ENCODE measurements at places on chromosomes 2 and 18. TPM values are rescaled to one million over a fixed set of nuclear protein-coding genes. Genes with fewer than 3 reads are reported as not detected.

GRCh38 chr2:7429733-7430132 is 512.5 kb downstream of the RNF144A start:
- no peaks in the 10 kb centered on the region for H3K27me3 ChIP-seq
- H3K4me1 ChIP-seq, result no peaks in the 10 kb centered on the region
- H3K27ac ChIP-seq, result no peak overlapping the region
- no peak overlapping the region for H3K4me3 ChIP-seq
- no peaks in the 10 kb centered on the region for H3K36me3 ChIP-seq

GRCh38 chr2:202633470-202633869 is 1.3 kb upstream of the FAM117B start:
- no peak overlapping the region for H3K27ac ChIP-seq
- no peaks in the 10 kb centered on the region for H3K27me3 ChIP-seq
- no peaks in the 10 kb centered on the region for H3K36me3 ChIP-seq
- DNase-seq, result no peak
- H3K4me3 ChIP-seq, result no peak overlapping the region

- no peak overlapping the region for H3K4me3 ChIP-seq
- no peak for DNase-seq
- no peak overlapping the region for H3K27ac ChIP-seq
- H3K4me1 ChIP-seq, result no peaks in the 10 kb centered on the region
- H3K36me3 ChIP-seq, result no peaks in the 10 kb centered on the region
These were observed 28.7 kb upstream of the ZEB2 start for GRCh38 chr2:144548532-144549191.

GRCh38 chr2:80311304-80311703 is 6.8 kb upstream of the LRRTM1 start:
- no peak overlapping the region for H3K4me3 ChIP-seq
- H3K27me3 ChIP-seq, result no peaks in the 10 kb centered on the region
- no peaks in the 10 kb centered on the region for H3K36me3 ChIP-seq
- no peak overlapping the region for H3K27ac ChIP-seq
- no peaks in the 10 kb centered on the region for H3K4me1 ChIP-seq

DNA sequence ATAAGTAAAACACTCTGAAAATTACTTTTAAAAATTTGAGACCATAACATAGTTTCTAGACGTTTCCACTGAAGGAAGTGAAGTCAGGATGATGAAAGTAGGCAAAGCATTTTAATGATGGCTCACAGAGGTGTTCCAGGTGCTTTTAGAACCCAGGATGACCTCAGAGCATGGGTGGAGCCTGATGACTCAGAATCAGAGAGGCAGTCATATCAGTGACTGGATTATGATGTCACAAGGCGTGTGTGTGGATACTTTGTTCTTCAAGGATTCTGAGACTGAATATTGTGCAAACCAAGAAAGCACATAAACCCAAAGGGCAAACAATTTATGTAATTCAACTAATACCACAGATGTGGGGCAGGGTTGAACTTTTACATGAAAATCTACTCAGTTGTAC is 208.0 kb upstream of the FBXO11 start:
- DNase-seq, result no peak
- H3K27me3 ChIP-seq, result no peaks in the 10 kb centered on the region
- H3K36me3 ChIP-seq, result no peaks in the 10 kb centered on the region
- no peak overlapping the region for H3K27ac ChIP-seq
- H3K4me1 ChIP-seq, result peaks cover 4% of the 10 kb centered on the region

Gene FBXO36
- total RNA-seq, result 2.6 TPM

Gene CRYBA2
- 9.4 TPM for total RNA-seq

Gene GPR45
- total RNA-seq, result not detected

GRCh38 chr2:86274918-86275275 is 62.5 kb downstream of the REEP1 start:
- H3K27me3 ChIP-seq, result no peaks in the 10 kb centered on the region
- H3K36me3 ChIP-seq, result no peaks in the 10 kb centered on the region

GRCh38 chr2:234963773-234964615 is 12.2 kb downstream of the SH3BP4 start:
- H3K36me3 ChIP-seq, result no peaks in the 10 kb centered on the region
- no peaks in the 10 kb centered on the region for H3K27me3 ChIP-seq
- no peak for DNase-seq
- H3K27ac ChIP-seq, result no peak overlapping the region

DNA sequence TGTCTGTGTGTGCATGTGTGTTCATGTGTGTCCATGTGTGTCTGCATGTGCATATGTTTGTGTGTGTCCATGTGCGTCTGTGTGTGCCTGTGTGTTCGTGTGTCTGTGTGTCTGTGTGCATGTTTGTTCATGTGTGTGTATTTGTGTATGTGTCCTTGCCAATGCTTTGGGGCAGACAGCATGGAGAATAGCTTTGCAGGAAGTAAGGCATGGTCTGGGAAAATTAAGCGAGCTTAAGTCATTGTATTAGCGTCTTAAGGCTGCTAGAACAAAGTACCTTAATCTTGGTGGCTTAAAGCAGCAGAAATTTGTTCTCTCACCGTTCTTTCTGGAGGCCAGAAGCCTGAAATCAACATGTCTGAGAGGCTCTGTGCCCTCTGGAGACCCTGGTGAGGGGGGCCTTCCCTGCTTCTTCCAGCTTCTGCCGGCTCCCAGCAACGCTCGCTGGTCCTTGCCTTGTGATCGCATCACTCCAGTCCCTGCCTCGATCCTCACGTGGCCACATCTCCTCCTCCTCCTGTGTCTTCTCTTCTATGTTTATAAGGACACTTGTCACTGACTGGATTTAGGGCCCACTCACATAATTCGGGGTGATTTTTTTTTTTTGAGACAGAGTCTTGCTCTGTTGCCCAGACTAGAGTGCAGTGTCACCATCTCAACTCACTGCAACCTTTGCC is 3.8 kb downstream of the NEU2 start:
- H3K4me1 ChIP-seq, result no peaks in the 10 kb centered on the region
- H3K4me3 ChIP-seq, result no peak overlapping the region
- no peaks in the 10 kb centered on the region for H3K27me3 ChIP-seq
- no peaks in the 10 kb centered on the region for H3K36me3 ChIP-seq
- H3K27ac ChIP-seq, result no peak overlapping the region
- no peak for DNase-seq

GRCh38 chr2:64213532-64214275 is 69.5 kb upstream of the PELI1 start:
- H3K4me1 ChIP-seq, result peaks cover 20% of the 10 kb centered on the region
- no peaks in the 10 kb centered on the region for H3K27me3 ChIP-seq
- H3K36me3 ChIP-seq, result no peaks in the 10 kb centered on the region
- peak overlapping the region; percentile 74 for H3K27ac ChIP-seq
- no peak overlapping the region for H3K4me3 ChIP-seq

DNA sequence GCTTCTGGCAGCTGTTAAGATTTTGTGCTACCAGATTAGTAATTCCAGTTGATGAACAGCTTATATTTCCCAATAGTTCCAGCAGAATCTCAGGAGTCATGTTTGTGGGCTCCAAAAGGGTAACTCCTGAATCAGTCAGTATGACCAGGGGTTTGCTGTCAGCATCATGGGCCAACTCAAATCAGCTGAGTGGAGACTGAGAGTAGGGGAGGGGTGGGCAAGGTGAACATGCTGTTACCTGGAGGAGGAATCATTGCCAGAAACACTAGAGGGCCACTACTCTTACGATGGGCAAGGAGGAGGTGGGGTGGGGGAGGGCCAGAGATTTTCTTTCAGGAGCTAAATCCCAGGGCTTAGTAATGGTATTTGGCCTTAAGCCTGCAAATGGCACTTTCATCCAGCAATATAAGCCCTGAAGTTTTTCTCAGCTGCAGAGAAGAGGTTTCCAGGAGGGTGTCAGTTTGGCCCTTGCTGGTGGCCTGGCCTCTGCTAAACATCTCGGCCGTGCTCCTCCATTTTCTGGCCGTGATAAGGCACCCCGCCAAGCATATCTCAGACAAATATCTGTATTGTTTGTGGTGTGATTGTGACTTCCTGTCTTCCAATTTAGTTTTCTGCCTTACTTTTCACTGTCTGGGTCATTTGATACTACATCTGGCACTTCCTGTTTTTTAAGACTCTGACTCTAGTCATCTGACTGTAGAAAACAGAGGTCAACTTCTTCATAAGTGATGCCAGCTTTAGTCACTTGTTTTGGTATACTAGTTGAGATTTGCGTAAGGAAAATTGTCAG is 120.5 kb upstream of the CXCR4 start:
- peak; percentile 76 for DNase-seq
- no peaks in the 10 kb centered on the region for H3K36me3 ChIP-seq
- peak overlapping the region; percentile 91 for H3K27ac ChIP-seq

DNA sequence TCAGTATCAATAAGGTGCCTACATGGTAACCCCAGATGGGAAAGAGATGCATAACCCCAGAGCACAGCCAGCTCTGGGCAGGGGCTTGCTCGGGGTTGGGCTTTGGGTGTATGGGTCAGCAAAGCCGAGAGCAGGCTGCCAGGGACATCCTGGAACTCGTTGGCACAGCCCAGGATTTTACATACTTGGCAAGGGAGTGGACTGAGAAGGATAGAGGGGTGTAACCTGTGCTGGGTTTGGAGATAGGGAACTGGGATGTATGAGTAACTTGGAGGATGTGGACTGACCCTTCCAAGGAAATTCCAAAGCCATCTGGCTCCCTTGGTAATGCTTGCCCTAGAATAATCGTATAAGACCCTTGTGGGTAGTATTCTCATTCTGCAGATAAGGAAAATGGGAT is 44.2 kb downstream of the GPR39 start:
- no peak for DNase-seq
- no peak overlapping the region for H3K4me3 ChIP-seq
- no peaks in the 10 kb centered on the region for H3K36me3 ChIP-seq
- no peaks in the 10 kb centered on the region for H3K4me1 ChIP-seq

DNA sequence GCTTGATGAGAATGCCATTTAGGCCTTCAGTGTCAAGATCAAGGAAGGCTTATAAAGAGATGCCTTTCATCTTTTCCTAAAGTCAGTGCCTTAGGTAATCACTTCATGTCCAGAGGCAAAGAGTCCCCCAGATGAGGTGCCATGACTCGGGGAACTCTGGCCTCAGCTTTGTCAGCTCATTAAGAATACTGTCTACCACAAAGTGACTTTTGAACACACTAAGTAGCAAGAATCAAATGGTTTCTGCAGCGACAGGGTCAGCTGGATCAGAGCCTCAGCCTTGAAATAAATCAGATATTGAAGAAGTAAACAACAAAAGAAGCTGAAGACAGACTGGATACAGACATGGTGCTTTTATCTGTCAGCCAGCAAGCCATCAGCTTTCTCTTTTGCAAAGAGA is 120.1 kb upstream of the SLC39A10 start:
- no peaks in the 10 kb centered on the region for H3K4me1 ChIP-seq
- H3K27ac ChIP-seq, result no peak overlapping the region
- no peak overlapping the region for H3K4me3 ChIP-seq
- DNase-seq, result no peak
- no peaks in the 10 kb centered on the region for H3K36me3 ChIP-seq

GRCh38 chr2:164793529-164793928 is 48.1 kb downstream of the COBLL1 start:
- no peak overlapping the region for H3K27ac ChIP-seq
- no peak for DNase-seq
- no peaks in the 10 kb centered on the region for H3K4me1 ChIP-seq
- no peaks in the 10 kb centered on the region for H3K36me3 ChIP-seq
- no peak overlapping the region for H3K4me3 ChIP-seq

Gene CCDC178
- total RNA-seq, result not detected

GRCh38 chr2:192669505-192670091 is 474.9 kb upstream of the TMEFF2 start:
- H3K4me3 ChIP-seq, result no peak overlapping the region
- H3K27ac ChIP-seq, result no peak overlapping the region
- H3K36me3 ChIP-seq, result no peaks in the 10 kb centered on the region
- no peaks in the 10 kb centered on the region for H3K27me3 ChIP-seq
- H3K4me1 ChIP-seq, result no peaks in the 10 kb centered on the region

Gene ERFE
- 0.57 TPM for total RNA-seq

Gene IL36RN
- not detected for total RNA-seq

DNA sequence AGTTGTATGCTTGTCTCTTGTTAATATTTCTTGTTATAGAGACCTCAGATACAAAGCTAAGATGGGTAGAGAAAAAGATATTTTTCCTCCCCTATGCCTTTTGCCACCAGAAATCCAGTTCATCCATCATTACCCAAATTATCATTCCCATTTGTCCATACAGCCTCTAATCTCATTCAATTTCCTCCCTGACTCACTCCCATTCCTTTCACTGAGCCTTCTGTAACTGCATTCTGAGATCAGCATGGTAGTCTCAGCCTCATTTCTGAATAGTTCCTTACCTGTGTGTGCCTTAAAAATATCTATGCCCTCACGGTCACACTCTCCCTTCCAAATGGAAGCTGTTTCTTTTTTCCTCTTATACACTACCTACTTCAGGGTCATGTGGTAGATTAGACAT is 15.7 kb upstream of the PIK3C3 start:
- no peaks in the 10 kb centered on the region for H3K4me1 ChIP-seq
- H3K36me3 ChIP-seq, result no peaks in the 10 kb centered on the region
- no peaks in the 10 kb centered on the region for H3K27me3 ChIP-seq
- DNase-seq, result no peak
- H3K4me3 ChIP-seq, result no peak overlapping the region

Gene GPATCH11
- 9.9 TPM for total RNA-seq

Gene TTC32
- total RNA-seq, result 15.2 TPM

DNA sequence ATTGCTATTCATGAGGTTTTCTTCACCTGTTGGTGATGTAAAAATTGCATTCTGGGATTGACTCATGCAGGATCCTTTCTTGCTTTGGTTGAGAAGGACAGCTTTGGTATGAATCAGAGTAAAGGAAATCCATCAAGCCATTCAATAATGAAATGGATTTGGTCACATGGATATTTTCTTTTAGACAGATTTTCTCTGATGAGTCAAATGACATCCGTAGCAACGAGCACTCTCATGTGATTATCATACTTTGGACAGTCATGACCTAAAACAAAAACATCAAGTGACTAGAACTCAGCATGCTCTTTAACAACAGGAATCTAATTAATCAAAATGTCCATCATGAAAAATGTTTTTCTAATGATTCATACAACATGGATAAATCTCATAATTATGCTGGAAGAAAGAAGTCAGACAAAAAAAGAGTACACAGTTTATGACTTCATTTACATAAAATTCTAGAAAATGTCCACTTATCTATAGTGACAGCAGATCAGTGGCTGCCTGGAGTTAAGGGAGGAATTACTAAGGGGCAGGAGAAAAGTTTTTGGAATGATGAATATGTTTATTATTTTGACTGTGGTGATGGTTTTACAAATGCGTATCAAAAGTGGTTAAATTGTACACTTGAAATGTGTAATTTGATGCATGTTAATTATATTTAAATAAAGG is 30.7 kb downstream of the TRAK2 start:
- H3K27me3 ChIP-seq, result no peaks in the 10 kb centered on the region
- H3K27ac ChIP-seq, result no peak overlapping the region
- H3K4me3 ChIP-seq, result no peak overlapping the region

- no peak overlapping the region for H3K27ac ChIP-seq
- H3K27me3 ChIP-seq, result no peaks in the 10 kb centered on the region
- no peaks in the 10 kb centered on the region for H3K4me1 ChIP-seq
- no peak for DNase-seq
- no peak overlapping the region for H3K4me3 ChIP-seq
- H3K36me3 ChIP-seq, result no peaks in the 10 kb centered on the region
These were observed 231.9 kb downstream of the PLCL1 start for GRCh38 chr2:198036029-198036879.

- H3K4me1 ChIP-seq, result no peaks in the 10 kb centered on the region
- H3K4me3 ChIP-seq, result no peak overlapping the region
- no peaks in the 10 kb centered on the region for H3K36me3 ChIP-seq
- H3K27me3 ChIP-seq, result no peaks in the 10 kb centered on the region
- no peak for DNase-seq
These were observed 125.8 kb downstream of the LAMA3 start for GRCh38 chr18:23814991-23815614.

Gene DNER
- 0.35 TPM for total RNA-seq

Gene ANKRD62
- not detected for total RNA-seq
